ENCODE measurements at places on chromosomes 7 and 10.

GRCh38 chr10:5944389-5945189 lies 32.8 kb downstream of the IL15RA start:
- DNase-seq: peak; percentile 98

- DNase-seq: no peak
Observed at GRCh38 chr7:53521638-53522184, 486.3 kb downstream of the POM121L12 start.

DNA sequence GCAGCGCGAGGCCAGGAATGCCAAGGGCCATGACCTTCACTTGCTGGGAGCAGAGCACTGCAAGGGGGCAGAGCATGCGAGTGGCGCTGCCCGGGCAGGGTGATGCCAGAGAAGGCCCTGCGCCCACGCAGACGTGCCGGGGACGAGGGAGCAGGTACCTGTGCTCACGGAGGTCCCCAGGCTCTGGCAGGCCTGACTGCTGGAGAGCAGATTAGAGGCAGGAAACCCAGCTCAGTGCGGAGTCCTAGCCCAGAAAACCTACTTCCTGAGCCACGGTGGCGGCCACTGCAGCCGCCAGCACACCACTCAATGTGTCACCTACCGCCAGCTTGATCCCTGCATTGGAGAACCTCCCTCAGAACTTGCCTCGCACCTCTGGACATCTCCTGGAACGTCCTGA lies 148.4 kb downstream of the MAD1L1 start:
- no peak for DNase-seq

GRCh38 chr10:53088961-53089360 lies 316.4 kb upstream of the MBL2 start:
- no peak for DNase-seq

DNA sequence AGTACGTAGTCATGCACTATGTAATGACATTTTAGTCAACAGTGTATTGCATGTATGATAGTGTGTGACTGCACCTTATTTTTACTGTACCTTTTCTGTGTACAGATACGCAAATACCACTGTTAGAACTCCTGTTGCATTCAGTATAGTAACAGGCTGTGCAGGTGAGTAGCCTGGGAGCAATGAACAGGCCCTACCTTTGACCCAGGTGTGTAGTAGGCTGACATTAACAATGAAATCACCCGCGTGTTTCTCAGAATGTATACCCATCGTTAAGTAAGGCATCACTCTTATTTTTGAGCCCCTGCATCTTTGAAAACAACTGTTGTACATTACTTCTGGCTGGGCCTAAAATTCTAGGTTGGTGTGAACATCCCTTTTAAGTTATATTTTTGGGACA lies 41.6 kb downstream of the DAGLB start:
- no peak for DNase-seq

DNA sequence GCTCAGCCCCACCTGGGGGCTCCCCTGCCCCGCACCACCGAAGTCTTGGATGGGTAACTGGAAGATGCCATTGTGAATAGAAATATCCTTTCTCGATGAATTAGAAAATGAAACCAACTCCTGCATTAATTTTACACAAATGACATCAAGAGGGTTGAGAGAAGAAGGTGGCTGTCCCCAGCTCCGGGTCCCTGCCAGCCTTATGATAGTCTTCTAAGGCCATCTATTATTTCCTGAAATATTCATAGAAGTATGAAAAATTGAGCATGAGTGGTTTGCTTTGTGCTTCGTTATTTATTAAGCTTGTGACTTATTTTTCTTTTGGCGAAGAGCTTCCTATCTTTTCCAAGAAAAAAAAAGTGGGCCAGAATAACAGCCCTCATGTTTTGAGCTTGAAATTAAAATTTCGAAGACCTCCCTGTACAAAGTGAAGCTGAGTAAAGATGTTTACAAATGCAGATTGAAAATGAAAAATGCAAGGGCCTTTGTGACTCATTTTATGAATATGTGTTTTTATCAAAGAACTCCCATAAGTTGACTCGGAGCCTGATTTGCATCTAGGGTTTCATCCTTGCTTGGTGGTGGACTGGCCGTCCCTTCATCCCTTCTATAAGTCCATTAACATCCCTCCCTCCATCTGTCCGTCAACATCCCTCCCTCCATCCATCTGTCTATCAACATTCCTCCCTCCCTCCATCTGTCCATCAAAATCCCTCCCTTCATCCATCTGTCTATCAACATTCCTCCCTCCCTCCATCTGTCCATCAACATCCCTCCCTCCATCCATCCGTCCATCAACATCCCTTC lies 20.5 kb upstream of the CFAP46 start:
- peak; percentile 59 for DNase-seq

DNA sequence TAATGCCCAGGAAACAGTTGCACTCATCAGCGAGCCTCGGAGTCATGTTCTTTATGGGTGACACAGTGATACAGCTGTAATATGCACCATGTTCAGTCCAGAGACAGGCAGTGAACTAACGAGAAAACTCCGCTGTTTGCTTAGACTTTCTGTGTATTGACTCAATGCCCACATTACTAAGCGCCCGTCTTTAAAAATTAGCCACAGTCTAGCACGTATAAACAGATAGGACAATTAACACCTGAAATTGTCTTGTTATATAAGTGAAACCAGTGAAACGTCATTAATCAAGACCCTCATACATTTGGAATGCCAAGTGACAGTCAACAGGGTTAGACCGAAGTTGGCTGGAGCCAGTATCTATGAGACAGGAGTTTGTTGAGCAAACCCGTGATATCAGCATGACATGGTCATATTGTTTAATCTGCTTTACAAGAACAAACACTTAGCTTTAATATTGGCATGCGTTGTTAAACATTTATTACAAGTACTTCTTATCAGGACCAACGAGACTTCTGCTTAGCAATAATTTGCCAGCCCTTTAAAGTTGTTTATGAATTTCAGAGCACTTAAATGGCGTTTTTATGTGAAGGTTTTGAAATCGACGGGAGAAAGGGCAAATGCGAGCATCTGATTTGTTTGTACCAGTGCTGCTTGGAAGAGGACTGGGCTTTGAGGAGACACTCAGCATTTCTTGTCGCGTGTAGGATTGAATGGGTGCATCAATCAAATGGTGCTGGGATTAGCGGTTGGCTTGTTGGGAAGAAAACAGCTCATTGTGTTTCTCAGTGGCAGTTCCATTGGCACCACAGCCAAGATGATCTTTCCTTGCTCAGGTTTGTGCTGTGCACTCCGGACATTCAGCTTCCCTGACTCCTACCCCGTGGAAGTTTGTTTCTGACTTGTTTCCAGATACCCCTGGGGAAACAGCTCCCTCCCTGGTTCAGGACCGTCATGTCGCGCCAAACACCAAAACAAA lies 56.3 kb downstream of the CAMK1D start:
- DNase-seq: no peak

GRCh38 chr10:63375458-63375857 lies 90.3 kb downstream of the JMJD1C start:
- peak; percentile 32 for DNase-seq

GRCh38 chr7:135980665-135981180 lies 3.6 kb upstream of the MTPN start:
- peak; percentile 73 for DNase-seq

DNA sequence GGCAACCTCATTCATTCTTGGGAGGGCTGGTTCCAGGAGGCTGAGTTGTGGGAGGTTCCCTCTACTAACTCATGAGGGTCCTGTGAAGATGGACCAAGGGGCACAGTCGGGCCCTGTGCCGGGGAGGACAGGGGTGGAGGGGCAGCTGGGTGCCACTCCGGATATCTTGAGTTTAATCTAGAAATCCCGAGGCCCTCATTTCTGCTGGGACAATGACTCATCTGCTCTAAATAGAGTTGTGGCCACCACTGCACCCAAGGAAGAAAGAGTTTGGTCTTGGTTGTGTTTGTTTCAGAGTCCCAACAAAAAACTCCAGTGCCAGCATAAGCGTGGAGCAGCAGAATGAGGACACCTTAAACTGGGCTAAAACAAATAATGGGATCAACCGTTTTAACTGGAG lies 82.4 kb downstream of the EBF3 start:
- no peak for DNase-seq

DNA sequence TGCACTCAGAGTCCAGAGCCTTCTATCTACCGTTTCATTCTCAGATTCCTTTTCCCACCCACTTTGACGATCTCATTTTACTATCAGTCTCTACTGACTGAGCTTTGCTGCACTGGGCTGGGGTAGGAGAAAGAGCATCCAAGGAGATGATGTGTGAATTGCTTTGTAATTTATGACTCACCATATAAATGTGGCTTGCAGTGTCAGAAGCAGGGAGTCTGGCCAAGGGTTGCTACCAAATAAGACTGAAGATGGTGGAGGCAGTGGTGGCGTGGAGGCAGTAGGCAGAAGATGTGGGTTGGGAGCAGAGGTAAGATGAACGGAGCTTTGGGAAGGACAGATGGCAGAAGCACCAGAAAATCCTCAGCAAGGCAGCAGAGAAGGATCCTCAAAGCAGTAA lies 73.3 kb upstream of the AGK start:
- DNase-seq: no peak

- no peak for DNase-seq
Observed at GRCh38 chr7:96739609-96740008, 30.0 kb upstream of the SEM1 start.

DNA sequence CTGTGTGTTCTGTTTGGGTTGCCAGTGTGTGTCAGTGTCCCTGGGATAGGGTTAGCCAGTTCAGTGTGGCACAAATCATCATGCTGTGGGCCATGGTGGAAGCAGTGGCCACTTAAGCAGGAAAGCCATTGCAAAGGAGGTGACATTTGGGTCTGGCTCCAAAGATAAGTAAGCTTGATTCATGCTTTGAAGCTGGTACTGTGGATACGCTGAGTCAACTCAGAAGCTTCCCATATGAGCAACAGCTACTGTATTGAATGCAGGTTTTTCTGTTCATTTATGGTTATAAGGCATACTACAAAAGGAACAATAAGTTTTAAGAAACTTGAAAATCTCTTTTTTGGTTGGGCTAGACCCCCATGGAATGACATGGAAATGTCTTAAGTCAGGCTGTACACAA lies 143.1 kb downstream of the BMPER start:
- DNase-seq: peak; percentile 29

GRCh38 chr10:14550471-14550981 lies 219.8 kb upstream of the FRMD4A start:
- no peak for DNase-seq

- peak; percentile 73 for DNase-seq
Observed at GRCh38 chr10:5550621-5551530, 26.1 kb downstream of the CALML3 start.

GRCh38 chr10:69647819-69648218 lies 17.8 kb downstream of the FAM241B start:
- DNase-seq: no peak

DNA sequence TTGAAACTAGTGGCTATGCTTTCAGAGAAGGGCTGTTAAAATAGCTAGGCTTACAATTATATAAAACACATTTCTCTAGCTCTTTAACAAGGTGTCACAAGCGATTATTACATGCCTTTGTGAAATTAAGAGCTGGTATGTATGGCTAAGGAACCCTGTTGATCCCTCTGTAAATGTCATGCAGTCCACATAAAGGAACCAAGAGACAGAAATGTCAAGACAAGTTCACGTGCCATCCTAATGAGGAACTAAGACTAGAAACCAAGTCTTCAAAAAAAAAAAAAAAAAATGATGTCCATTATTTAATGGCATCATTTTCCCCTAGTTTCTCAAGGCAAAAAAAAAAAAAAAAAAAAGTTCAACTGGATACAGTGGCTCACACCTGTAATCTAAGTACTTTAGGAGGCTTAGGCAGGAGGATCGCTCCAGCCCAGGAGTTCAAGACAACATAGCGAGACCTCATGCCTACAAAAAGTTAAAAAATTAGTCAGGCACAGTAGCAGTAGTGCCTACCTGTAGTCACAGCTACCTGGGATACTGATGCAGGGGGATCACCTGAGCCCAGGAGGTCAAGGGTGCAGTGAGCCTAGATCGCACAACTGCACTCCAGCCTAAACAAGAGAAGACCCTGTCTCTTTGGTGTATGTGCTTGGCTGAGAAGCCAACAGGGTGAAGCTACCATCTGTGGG lies 63.4 kb downstream of the SRPK2 start:
- no peak for DNase-seq

GRCh38 chr10:114683162-114683561 lies 25.1 kb upstream of the ABLIM1 start:
- no peak for DNase-seq

GRCh38 chr10:77400033-77400432 lies 237.6 kb downstream of the KCNMA1 start:
- no peak for DNase-seq

DNA sequence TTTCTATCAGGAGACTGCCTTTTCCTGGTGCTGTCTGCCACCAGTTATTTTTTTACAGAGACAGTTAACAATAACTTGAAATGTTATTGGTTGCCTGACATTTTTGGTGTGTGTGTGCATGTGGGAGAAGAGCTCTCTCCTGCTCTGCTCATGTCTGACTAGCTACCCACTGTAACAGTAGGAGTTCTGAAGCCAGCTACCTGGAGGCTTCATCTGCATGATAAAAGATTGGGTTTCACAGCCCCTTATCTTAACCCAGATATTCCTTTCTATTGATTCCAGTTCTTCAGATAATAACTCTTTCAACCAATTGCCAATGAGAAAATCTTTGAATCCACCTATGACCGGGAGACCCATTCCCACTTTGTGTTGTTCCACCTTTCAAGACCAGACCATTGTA lies 237.4 kb upstream of the PPP1R3A start:
- DNase-seq: no peak

- DNase-seq: no peak
Observed at GRCh38 chr10:46291817-46292572, 5.2 kb downstream of the ANTXRL start.

DNA sequence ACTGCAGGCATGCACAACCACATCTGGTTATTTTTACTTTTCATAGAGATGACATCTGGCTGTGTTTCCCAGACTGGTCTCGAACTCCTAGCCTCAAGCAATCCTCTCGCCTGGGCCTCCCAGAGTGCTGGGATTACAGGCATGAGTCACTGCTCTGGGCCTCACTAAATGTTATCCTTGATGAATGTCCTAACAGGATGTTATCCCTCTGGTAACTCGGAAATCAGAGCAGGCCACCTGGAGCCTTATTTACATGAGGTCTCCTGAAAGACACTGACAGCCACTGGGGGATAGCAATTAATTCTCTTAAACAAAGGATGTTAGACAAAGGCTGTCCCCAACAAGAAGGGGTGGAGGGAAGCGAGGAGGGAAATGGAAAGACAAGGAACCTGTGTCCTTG lies 4.5 kb upstream of the ZNF438 start:
- DNase-seq: peak; percentile 26

GRCh38 chr7:33448035-33448434 lies 318.7 kb downstream of the BBS9 start:
- DNase-seq: no peak
